Dermis microvascular lymphatic vessel endothelial cell (primary cell): ENCODE measurements at places on chromosomes 6 and 20. TPM values are rescaled to one million over a fixed set of nuclear protein-coding genes. Genes with fewer than 3 reads are reported as not detected.

DNA sequence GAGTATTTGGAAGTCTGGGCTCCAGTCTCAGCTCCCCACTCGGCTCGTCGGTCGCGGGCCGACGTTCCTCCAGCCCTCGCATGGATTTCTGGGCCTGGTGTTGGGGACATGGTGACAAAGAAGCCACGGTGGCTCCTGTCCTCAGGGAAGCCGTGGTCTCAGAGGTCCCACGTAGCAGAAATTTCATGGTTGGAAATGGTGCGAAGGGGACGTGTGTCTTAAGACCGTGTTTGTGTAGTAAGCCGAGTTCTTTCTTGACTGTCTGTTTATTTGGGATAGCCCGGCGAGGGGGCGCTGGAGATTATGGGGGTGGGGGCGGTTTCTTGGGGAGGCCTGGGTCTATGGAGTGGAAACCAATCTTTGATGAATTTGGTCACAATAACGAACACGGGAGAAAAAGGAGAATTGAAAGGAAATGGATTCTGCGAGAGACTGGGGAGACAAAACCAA lies 23.5 kb upstream of the MAP3K7 start:
- DNase-seq, result no peak

DNA sequence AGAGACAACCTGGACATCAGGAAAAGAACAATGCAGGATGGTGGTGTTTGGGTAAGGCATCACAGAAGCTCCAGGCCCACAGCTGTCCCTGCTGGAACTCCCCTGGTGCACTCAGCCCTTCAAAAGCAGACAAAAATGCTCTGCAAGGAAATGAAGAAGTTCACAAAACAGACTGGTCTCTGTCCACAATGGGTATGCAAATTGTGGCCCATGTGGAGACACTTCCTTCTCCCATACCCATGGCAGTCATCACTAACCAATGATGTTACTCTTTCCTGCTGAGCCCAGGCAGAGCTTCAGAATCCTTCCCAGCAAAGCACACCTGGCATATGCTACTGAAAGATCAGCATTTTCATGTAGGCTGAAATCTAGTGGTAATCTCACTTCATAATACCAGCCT lies 42.6 kb upstream of the PXDC1 start:
- DNase-seq, result no peak

TDRD6 gene
- total RNA-seq, result under 0.01 TPM in 2 replicates

SIGLEC1 gene
- not detected in 2 replicates for total RNA-seq
